ENCODE measurements at places on chromosomes 12 and 14.

DNA sequence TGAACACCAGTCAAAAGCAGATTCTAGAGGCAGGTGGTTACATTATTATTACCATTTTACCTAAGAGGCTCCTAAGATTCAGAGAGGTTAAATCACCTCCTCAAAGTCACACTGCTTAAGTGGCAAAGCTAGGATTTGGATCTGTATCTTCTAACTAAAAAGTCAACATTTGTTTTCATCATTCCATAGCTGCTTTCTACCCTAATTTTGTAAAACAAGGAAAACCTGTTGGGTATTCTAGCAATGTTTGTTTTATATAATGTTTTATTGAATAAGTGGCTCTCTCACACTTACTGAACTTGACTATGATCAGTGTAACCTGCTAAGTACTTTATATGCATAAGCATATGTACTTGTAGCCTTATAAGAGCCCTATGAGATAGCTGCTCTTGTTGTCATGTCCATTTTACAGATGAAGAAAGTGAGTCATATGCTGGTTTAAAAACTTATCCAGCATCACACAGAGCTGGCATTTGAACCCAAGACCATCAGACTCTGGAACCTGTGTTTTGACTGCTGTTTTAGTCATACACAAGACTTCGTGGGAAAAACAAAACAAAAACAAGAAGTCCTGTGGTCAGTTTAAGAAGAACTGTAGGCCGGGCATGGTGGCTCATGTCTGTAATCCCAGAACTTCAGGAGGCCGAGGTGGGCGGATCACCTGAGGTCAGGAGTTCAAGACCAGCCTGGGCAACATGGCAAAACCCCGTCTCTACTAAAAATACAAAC is 31.7 kb upstream of the EVL start:
- DNase-seq, result no peak

- DNase-seq, result no peak
Measured at GRCh38 chr14:94088516-94088915, 7.4 kb downstream of the IFI27L1 start.

- no peak for DNase-seq
Measured at GRCh38 chr12:12723681-12724420, 6.7 kb downstream of the CDKN1B start.

- no peak for DNase-seq
Measured at GRCh38 chr14:88164906-88165534, 158.0 kb downstream of the KCNK10 start.
